ENCODE measurements at places on chromosomes 7 and 10.

- no peak for DNase-seq
These were observed 47.4 kb downstream of the ORC5 start for GRCh38 chr7:104160375-104160774.

DNA sequence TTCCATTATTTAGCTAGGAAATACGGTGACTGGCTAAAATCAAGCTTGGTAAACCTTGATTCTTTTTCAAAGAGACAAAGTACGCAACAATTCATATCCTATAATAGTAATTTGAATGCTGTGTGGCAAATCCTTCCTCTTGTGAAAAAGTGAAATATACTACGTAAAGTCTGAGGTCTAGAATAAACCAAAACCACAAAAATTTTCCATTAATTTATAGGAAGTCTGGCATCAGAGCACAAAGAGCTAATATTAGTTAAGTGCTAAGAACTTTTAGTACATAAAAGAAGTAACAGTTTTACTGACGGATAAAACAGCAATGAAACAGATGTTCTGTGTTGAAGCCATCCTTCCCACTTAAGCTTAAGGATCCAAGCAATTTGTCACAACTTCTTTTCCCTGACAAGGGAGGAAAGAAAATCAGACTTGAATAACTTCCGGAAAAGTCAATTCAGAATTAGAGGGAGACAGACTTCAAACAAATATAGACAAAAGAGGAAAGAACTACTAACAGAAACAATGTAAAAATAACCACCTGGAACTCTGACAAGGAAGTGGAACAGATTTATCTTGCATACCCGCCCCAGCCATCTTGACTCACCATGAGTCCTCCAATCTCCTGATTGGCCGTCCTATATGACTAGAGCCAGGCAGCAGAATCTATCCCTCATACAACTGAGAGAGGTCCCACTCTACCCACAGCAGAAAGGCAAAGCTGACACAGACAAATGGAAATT lies 34.6 kb downstream of the RHEB start:
- no peak for DNase-seq

DNA sequence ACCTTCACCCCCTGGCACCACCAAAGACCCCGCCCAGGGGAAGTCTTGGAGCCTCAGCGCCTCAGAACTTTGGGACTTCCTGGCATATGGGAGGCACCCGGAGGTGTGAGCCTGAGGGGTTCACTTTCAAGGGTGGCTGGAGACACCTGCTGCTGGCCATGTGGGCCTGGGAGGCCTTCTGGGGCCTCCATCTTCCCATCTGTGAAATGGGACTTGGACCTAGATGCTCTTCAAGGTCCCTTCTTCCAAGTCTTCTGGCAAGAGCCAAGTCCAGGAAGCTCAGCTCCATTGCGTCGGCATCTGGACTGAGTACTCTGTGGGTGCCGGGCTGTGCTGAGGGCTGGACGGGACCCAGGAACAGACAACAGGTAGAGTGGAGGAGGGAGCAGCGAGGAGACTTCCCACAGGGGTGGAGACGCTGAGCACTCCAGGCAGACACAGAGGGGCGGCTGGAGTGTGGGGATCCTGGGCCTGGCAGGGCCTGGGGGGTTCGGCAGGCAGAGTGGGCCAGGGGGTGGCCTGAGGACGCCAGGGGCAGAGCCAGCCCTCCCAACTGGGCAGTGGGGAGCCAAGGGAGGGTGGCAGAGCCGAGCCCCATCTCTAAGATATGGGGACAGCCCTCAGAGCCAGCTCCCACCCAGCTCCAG lies 9.3 kb upstream of the LFNG start:
- DNase-seq, result no peak

DNA sequence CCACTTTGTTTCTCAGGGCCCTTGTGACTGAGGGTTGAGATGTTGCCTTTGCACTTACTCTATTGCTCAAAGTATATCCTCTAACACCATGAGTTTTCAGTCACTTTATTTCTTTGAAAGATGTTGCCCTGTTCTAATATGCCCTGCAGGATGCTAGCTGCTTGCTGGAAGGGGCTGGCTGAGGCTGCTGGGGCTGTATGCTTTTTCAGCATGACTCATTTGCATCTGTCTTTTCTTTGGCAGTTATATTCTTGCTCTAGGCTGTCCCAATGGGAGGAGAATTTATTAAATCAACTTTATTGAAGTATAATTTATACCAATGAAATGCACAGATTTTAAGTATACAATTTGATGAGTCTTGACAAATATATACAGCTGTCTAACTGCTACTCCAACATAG lies 157.7 kb downstream of the PLPP4 start:
- DNase-seq, result no peak

DNA sequence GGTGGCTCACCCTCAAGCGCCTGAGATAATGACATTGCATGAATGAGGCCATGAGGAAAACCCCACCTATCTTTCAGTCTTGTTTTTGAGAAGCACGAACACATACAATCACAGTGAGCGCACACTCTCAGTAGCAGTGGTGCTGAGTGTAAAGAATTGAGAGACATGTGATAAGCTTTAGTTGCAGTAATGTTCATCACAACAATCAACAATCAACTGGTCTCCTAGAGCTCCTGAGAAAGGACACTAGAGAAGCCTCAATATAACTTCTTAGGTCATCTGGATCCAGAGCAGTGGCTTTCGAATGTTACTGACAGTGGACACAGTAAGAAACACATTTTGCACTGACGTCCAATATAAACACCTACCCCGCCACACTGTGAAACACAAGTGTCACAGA lies 12.8 kb downstream of the ERLIN1 start:
- no peak for DNase-seq

- no peak for DNase-seq
These were observed 23.2 kb downstream of the STMP1 start for GRCh38 chr7:135685306-135686084.

DNA sequence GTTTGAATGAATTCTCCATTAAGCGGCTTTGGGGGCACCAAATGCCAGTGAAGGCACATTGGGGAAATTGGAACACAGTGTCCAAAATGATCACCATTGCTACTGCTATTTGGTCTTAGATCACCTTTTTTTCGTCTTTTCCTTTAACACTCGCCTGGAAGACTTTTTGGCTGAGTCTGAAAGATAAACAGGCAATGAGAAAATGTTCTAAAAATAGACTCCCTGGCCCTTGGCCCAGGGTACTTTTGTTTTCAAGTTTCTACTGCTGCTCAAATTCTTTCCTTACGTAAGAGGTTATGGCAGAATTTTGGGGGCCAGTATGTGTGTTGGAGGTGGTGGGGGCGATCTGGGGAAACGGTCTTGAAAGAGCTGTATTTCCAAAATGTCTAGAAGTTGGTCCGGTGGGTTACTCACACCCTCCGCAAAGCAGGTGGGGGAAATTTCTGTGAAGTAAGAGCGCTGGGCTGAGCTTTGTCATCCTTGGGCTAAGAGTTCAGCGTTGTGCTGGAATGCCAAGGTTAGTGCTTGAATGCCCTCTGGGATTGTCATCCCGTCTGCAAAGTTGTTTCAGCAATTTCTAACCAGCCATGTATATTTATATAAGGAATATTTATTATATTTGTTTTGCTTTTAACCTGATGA lies 1.3 kb upstream of the ITPRIP start:
- no peak for DNase-seq

GRCh38 chr10:117373823-117374505 lies 1.3 kb downstream of the PDZD8 start:
- no peak for DNase-seq

DNA sequence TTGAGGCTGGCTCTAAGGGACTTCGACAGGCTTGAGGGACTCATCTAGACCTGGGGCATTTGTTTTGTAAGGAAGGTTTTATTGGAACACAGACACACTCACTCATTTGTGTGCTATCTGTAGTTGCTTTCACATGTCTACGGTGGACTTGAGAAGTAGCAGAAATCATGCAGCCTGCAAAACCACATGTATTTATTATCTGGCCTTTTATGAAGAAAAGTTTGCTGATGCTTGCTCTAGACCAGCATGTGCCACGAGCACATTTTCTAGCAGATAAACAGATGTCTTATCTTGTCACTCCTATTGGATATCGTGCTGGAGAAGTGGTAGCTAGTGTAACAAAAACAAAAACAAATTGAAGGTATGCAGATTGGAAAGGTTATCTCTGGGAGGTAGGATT lies 9.8 kb downstream of the UPP1 start:
- no peak for DNase-seq

DNA sequence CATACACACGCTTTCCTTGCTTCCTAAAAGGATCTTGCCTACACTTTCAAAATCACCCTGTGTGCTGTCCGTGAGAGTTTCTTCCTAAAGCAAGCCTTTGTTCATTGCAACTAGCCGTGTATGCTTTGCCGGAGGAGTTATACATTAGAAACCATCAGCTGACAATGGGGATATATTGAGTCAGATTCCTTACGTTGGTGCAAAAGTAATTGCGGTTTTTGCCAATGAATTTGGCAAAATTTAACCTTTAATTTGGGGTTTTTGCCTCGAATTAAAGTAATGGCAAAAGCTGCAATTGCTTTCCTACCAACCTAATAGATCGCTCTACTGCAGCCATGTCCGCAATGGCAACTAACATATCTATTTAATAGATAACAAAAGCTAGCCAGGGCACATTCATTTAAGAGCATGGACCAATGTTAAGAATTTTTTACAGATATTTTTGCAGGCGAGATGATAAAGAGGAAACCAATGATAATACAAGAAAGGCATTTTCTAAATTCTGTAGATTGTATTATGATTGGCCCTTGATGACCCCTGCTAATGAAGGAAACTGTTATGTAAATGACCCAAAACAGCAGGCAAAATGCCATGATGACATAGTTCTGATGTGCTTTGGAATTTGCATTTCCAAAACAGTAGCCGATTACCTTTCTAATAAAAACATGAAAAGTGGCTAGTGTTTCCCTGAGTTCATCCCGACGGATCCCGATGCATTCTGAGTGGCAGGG lies 184.8 kb upstream of the NRP1 start:
- DNase-seq, result no peak

- DNase-seq, result no peak
These were observed 227.0 kb downstream of the INHBA start for GRCh38 chr7:41475801-41476459.

GRCh38 chr10:24439935-24440334 lies 231.0 kb downstream of the KIAA1217 start:
- no peak for DNase-seq

GRCh38 chr10:38605153-38605661 lies 511.1 kb downstream of the ZNF37A start:
- DNase-seq, result no peak

DNA sequence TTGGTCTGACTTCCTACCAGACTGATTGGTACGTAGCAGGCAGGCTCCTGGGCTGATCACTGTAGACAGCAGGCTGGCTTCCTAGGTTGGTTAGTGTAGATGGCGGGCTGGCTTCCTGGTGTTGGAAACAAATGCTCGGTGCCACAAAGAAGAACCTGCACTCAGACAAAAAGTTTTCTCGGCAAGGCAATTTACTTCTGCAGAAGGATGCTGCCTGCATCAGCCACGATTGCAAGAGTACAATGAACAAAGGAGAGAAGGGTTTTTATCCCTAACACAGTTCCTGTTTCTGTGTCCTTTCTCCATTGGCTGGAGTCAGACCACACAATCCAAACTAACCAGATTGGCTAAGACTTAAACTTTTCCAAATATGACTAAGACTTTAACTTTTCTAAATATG lies 123.6 kb upstream of the PPP2R2D start:
- no peak for DNase-seq

DNA sequence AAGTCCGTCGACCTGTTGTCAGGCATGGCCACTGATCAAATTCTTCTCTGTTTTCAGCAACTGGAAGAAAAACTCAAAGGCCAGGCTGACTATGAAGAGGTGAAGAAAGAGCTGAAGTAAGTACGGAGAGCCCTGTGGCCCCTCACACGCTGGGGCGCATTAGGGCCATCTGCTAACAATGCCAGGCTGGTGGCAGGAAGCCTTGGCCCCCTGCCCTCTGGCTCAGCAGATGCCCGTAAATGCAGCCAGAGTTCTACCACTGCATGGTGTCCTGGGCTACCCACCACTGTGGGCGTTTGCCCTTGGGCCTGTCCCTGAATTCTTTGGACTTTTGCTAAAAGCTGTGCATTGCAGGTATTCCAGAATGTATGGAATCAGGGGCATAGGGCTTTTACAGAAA lies 96.9 kb upstream of the SH2B2 start:
- DNase-seq, result no peak
